ENCODE measurements at places on chromosomes 12 and 14.

GRCh38 chr12:63495974-63496373, 172.3 kb downstream of the DPY19L2 start:
- no peak for DNase-seq

- DNase-seq, result peak; percentile 78
These were observed 16.4 kb upstream of the SP7 start for GRCh38 chr12:53352331-53353256.

GRCh38 chr12:91743704-91744321, 401.8 kb downstream of the BTG1 start:
- DNase-seq, result no peak

DNA sequence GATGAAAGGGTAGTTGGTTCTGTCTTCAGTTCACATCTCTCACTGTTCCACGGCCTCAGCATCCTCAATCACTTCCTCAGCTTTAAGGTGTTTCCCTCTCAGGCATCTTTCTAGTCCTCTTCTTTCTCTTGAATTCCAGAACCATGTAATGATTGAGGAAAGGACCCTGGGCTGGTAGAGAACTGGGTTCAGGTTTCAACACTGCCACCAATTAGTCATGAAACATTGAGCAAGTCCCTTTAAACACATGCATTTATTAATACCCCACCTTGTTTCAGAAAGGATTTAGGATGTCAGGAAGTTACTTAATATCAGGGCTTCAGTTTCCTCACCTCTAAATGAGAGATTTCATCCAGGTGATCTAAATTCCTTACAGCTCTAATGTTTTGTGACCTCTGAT, 7.2 kb downstream of the DMAC2L start:
- no peak for DNase-seq

DNA sequence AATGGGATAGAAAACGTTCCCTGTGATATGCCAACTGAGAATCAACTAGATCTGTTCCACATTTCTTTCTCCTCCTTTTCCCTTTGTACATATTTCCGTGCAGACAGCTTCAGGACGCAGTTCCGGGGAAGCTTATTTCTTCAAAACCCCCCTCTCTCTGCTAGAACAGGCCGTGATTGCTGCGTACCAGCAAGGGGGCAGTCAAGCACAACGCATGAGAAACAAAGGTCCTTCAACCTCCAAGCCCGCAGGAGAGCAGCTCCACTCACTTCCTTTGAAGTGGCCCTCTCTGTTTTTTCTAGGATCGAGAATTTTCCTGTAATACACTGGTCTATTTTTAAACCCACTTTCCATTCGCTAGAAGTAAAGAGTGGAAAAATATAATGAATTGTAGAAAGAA, 80.8 kb downstream of the ZNF664 start:
- peak; percentile 32 for DNase-seq

DNA sequence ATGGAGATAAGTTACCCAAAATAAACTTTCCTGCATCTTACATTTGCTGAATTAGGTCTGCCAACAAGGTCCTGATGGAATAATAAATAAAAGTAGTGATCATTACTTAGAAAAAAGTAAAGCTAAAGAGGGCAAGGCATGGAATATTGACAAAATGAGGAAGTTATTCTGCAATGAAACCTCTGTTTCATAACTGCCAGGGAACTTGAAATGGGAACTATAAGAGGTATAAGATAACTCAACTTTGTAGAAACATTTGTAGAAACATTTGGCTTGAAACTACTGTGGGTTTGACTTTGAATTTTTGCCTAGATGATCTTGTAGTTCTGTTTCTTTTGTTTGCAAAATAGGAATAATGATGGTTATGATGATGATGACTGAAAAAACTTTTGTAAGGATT, 18.7 kb upstream of the YBX3 start:
- no peak for DNase-seq

DNA sequence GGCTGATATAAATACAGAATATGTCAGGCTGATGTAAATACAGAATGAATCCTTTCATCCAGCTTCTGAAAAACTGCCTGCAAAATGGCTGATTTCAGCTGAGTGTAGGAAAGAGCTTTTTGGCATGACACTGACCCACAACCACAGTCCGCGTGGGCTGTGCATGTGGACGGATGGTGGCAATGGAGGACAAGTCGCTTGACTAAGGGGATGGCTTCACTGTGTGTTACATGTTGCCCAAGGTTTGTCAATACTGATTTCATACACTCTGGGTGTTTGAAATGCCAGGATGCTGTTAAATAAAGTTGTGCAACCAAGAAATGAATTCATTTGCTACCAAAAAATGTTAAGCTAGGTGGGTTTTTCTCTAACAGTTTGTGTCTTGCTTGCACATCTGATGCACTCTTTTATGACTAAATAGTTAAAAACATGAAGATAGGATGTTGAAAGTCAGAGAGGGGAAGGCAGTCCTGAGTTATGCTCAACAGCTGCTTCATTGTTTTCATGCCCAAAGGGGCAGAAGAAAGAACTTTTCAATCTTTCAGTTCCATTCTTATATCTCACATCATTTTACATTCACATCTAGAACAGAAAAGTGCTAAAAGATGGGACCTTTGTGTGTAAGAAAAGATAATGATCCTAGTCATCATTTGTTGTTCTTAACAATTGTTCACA, 36.5 kb upstream of the OVCH1 start:
- DNase-seq, result no peak

GRCh38 chr12:67331123-67331522, 62.0 kb downstream of the CAND1 start:
- DNase-seq, result no peak

DNA sequence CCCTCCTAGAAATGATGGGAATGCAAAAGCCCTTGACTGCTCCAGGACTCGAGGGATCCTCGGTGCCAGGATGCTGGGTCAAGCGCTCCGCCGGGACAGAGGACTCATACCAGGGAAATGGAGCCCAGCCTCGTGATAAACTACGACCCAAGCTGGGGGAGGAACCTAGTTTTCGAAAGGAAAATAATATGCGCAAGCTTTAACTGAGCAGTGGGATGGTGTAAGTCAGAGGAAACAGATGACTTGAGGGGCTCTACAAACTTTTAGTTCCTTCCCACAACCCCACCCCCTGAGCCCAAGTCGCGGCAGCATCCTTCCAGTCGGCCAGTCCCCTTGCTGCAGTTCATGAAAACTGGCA, 654 bp upstream of the SUPT16H start:
- DNase-seq, result peak; percentile 28

DNA sequence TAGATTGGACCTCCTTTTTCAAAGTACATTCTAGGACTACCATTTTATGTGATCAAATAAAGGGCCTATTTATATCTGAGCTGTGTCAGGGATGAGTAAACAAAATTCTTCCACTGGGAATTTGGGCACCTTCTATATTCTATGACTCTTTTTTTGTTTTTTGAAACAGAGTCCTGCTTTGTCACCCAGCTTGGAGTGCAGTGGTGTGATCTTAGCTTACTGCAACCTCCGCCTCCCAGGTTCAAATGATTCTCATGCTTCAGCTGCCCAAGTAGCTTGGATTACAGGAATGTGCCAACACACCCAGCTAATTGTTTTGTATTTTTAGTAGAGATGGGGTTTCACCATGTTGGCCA, 64.8 kb downstream of the DRAM1 start:
- no peak for DNase-seq

- no peak for DNase-seq
These were observed 365.5 kb downstream of the ETNK1 start for GRCh38 chr12:22990501-22990900.

DNA sequence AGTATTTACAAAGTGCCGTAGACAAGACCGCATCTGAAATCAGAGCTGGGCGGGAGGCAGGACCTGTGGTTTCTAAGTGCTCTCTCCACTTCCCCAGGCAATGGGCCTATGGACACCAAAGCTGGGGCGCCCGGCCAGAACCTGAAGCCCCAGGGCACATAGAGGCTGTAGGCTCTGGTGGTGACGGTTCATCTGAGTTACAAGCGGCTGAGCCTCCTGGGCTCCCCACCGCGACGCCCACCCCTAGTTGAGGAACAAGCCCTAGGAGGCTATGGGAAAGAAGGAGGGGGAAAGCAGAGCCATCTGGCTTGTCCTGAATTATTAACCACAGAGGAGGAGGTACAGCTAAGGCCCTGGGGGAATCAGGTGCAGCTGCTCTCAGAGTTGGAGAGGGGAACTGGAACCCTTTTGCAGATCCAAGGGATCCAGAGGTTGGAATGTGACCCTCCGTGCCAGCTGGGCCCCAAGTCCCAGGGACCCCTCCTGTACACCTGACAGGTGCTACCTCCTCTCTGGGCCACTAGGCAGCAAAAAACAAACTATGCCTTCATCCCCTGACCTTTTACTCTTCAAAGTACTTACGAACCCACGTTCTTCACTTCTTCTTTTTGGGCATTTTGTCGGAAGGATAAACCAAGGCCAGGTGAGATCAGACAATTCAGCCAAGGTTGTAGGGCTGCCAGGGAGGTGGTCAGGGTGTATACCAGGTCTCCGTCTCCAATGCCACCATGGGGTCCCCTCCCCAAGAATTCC, 77.2 kb downstream of the ARL6IP4 start:
- no peak for DNase-seq

DNA sequence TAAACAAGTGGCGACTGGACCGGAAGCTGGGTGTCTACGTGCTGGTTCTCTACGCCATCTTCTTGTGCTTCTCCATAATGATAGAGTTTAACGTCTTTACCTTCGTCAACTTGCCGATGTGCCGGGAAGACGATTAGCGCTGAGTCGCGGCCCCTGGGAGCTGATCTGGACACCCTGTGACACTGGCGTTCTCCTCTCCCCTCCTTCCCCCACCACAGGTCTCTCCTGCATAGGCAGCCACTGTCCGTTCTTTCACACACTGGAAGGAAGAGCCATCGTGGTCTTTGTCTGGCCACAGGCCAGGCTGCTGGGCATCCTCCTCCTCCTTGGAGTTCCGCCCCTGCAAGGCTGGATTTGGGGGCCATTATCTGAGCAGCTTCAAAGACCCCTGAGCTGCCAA, 20.1 kb upstream of the RIN3 start:
- DNase-seq, result no peak

DNA sequence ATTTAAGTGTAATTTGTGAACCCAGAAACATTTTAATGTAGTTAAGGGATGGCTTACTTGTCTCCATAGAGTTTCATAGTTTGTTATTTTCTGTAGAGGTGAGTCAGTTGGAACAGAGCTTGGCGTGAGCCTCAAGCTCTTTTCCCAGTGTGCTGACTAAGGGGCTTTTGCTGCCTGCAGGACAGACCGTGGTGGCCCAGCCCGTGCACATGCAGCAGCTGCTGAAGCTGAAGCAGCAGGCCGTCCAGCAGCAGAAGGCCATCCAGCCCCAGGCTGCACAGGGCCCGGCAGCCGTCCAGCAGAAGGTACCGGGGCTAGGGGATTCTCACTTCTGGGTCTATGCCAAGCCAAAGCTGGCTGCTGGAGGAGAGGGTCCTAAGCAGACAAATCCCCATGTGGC, 76.9 kb downstream of the DDX51 start:
- no peak for DNase-seq

DNA sequence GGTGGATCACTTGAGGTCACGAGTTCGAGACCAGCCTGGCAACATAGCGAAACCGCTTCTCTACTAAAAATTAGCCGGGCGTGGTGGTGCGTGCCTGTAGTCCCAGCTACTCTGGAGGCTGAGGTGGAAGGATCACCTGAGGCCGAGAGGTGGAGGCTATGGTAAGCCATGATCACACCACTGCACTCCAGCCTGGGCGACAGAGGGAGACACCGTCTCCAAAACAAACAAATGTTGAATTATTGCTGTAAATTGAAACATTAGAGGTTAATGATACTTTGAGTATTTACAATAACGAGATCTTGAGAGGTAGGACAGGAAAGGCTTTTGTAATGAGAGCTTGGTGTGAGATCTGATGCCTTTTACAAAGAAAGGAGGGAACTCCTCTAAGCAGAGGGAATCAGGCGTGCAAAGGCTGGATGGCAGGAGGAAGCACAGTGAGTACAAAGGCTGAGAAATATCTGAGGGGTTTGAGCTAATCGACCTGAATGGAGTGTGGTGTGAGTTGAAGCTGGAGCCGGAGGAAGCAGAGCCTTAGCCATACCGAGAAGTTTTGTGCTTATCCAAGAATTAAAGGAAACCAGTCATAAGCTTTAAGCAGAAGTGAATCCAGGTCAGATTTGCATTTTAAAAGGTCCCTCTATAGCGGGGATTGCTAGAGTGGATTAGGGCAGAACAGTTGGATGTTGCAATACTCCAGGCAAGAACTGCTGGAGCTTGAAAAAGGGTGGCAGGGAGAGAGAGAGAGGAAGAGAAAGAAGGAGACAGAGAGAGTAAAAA, 1.1 kb downstream of the RHNO1 start:
- DNase-seq, result peak; percentile 47

DNA sequence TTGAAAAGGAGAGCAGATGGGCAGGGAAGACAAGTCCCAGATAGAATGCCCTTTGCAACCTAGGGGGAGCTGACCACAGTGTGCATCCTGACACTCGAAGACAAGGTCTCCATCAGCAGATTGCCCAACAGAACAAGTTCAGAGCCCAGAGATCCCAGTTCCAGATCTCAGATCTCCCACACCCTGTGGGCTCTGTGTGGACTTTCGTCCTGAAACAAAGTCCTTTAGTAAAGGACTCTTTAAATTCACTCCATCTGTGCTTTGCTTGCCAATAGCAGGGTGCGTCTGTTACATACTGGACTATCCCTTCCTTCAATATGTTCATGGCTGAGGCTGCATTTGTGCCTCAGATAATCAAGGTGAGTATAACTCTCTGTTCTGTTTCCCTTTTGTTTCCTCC, 8.7 kb upstream of the C1RL start:
- DNase-seq, result no peak

- no peak for DNase-seq
These were observed 127.8 kb downstream of the CFAP54 start for GRCh38 chr12:96617178-96617577.
